ENCODE measurements at places on chromosomes 6 and 20.

GRCh38 chr20:49285813-49286494, 8.1 kb upstream of the ZNFX1 start:
- no peak for DNase-seq

- no peak for DNase-seq
Measured at GRCh38 chr6:20954315-20954714, 420.1 kb downstream of the CDKAL1 start.

DNA sequence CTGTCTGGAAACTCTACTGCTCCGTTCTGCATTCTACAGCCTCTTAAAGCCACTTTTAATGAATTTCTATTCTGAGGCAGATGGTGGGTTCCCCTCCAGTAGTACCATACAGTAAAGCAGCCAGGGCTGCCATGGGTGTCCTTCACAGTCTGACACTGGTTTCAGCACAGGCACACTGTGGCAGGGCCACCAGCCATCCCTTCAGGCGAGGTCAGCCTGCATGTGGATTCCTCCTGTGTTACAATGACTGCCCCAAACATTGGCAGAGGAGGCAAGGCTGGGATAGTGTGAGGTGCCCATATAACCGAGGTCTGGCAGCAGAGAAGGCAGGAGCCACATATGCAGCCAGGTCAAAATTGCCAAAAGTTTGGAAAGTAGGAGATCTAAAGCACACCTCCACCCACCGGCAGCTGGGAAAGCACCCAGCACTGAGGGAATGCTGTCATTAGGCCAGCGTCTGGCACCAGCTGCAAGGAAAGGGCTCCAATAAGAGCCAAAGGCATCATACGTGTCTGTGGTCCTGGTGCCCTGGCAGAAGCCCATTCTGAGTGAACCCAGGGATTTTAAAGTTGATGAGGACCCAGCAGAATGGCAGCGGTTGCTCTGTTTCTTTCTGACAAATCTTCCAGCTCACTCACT, 24.0 kb downstream of the STK35 start:
- no peak for DNase-seq

DNA sequence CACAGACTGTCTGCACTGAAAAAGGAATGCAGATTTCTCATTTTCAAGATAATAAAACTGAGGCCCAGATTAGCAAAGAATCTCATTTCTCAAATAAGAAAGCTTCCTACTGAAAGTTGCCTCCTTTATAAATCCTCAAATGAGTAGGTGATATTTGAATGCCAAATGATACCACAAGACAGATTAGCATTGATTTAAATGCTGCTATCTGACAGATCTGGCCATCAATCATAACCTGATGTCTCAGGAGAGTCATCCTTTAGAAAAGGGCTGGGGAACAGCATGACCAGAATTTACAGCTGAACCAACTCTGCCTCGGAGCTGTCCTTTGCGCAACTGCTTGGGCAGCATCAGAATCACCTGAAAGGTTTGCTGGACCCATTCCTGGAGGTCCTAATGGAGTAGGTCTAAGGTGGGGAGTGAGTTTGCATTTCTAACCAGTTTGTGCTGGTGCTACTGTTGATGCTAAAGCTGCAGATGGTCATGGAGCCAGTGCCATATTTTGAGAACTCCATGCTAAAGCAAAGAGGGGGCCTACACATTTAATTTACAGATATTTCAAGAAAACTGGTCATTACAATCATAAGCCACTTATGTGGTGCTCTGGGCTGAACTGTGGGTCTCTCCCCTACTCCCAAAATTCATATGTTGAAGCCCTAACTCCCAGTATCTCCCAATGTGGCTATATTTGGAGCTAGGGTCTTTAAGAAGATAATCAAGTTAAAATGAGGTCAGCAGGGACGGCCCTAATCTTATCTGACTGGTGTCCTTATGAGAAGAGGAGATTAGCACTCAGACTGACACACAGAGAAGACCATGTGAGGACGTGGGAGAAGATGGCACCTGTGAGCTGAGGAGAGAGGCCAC, 295.5 kb upstream of the JARID2 start:
- peak; percentile 17 for DNase-seq

DNA sequence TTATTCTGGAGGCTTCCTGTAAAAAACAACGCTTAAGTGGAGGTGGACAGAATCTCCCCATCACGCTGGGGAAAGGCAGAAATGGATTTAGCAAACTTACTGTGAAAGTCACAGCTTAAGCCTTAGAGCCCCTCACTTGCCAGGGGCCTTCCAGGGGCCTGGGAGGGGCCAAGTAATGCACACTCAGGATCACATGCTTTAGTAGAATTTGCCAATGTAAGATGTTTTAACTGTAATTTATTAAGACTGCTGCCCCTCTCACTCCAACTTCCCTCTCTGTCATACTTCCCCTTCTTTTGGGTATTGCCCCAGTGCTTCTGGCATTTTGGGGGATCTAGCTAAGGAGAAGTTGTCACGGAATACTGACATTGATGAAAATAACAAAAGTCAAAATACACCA, 12.6 kb upstream of the ADA start:
- no peak for DNase-seq

- no peak for DNase-seq
Measured at GRCh38 chr20:19937651-19938420, 79.3 kb upstream of the NAA20 start.

All from fibroblast of upper back skin (primary cell).